ENCODE measurements at places on chromosomes 13 and 19. TPM values are rescaled to one million over a fixed set of nuclear protein-coding genes. Genes with fewer than 3 reads are reported as not detected.
A peak's percentile ranks its signal among the peaks of the same experiment; 100 is the strongest.

- DNase-seq: no peak
Observed at GRCh38 chr19:44822177-44822576, 13.3 kb downstream of the BCAM start.

DNA sequence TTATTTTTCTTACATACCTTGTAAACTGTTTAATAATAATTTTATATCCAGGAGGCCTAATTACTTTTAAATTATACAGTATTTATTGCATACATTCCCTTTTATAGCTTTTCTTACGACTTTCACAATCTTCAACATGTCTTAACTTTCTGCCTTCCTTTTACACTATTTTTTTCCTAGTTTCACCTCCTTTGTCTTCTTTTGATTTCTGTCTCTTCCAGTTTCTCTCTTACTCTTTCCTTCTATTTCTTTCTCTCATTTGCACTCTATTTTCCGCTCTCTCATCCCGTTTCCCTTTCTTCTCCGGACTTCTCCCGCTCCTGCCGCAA, 11.5 kb downstream of the ZNF552 start:
- DNase-seq: no peak

SLC10A2 gene
- total RNA-seq: not detected

DNA sequence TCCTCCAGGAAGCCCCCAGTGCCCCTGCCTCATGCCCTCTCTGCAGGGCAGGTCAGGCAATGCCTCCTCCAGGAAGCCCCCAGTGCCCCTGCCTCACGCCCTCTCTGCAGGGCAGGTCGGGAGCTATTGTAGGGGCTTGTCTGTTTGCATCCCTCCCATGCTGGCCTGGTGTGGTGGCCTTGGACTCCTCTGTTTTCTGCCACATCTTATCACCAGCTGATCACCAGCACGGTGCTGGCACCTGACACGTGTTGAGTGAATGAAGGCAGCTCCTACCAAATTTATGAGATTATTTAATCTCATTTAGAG, 51.5 kb upstream of the C13orf46 start:
- no peak for DNase-seq

WDR88 gene
- total RNA-seq: not detected

DNA sequence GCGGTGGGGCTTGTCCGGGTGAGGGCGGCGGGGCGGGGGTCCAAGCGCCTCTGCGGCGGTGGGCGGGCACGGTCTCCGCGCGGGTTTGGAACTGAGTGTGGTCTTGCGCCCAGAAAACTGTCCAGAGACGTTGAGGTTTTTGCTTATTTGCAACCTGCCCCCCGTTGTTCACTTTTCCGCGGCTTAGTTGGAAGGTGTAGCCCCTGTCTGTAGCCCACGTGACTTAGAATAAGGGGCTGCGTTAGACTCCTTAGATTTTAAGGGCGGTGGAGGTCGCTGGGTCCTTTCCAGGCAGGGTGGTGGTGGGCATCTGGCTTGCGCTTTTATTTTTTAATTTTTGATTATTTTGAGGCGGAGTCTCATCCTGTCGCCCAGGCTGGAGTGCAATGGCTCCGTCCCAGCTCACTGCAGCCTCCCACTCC, 748 bp downstream of the RPS15 start:
- DNase-seq: no peak

- peak; percentile 31 for DNase-seq
Observed at GRCh38 chr13:48816700-48817099, 159.0 kb upstream of the FNDC3A start.

DNA sequence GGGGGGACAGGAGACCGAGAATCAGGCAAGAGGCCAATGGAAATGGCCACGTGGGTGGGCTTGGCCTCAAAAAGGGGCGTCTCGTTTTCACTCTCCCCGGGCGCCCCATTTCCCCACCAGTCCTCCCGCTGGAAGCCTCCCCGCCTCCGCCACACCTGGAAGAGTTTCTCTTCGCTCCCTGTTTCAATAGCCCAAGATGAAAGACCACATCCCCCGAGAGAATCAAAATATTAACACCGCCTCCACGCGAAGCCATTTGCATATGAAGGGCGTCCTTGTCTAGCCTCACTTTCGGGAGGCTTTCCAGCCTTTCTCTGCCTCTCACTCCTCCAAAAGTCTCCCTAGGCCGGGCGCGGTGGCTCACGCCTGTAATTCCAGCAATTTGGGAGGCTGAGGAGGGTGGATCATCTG, 691 bp upstream of the OLFM2 start:
- DNase-seq: no peak

DPP9 gene
- total RNA-seq: 12.4 TPM

GRCh38 chr19:7535998-7536695, 630 bp downstream of the PNPLA6 start:
- DNase-seq: no peak

CBARP gene
- 0.18 TPM for total RNA-seq

DNA sequence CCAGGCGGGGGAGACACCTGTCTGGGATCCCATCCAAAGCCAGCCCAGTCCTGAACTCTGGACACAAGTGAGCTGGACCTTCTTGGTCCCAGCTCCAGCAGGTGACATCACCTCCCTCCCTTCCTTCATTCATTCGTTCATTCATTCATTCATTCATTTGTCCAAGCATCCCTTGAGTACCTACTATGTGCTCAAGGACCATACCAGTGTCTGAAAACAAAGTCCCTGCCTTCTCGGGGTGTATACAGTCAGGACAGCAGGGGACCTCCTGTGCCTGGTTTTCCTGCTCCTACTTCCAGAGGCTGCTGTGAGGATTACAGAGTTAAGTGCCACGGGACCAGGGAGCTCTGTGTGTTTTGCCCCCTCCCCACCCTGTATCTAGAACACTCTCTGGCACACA, 14.0 kb downstream of the ACER1 start:
- DNase-seq: no peak

GRCh38 chr19:44904426-44904994, 1.1 kb upstream of the APOE start:
- DNase-seq: no peak

DNA sequence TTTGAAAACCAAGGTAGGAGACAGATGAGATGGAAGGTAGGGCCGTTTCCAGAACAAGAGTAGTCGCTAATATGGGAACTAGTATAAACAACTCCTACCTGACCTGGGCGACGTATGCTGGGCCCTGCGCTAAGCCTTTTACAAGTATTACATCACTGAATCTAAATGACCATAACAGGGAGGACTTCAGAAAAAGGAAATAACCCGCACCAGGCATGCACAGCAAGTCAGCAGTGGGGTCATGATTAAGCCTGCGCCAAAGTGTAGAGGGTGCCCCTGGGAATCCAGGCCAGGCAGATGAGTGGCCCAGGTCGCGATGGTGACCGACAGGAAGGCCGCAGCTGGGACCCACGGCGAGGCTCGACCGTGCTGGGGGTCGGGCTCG, 613 bp downstream of the ATP13A1 start:
- DNase-seq: peak; percentile 4

- DNase-seq: no peak
Observed at GRCh38 chr19:54606891-54607784, 13.7 kb downstream of the LILRA1 start.

DNA sequence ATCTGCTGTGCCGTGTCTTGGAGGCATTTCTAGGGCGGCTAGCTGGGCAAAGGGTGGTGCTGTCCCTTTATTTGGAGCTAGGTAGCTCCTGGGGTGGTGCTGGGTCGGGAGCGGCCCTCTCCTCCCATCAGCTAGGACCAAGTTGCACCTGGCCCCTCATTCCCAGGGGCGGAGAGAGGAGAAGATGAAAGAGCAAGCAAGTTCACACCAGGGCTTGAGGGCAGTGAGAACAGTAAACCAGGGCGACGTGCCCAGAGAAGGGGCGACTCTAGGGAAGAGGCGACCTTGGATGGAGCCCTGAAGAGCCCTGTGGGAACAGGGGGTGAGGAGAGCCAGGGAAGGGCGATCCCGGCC, 17.0 kb upstream of the KCNN1 start:
- no peak for DNase-seq

NAPSA gene
- total RNA-seq: not detected

- DNase-seq: peak; percentile 76
Observed at GRCh38 chr19:13022111-13022858, 27.0 kb downstream of the NFIX start.

DNA sequence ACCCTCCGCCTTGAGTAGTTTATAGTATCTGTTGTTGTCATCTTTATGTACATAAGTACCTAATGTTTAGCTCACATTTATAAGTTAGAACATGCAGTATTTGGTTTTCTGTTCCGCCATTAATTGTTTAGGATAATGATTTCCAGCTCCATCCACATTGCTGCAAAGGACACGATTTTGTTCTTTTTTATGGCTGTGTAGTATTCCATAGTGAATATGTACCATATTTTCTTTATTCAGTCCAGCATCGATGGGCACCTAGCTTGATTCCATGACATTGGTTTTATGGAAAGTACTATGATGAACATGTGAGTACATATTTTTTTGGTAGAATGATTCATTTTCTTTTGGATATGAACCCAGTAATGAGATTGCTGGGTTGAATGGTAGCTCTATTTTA, 174.4 kb upstream of the SPRY2 start:
- no peak for DNase-seq

DNA sequence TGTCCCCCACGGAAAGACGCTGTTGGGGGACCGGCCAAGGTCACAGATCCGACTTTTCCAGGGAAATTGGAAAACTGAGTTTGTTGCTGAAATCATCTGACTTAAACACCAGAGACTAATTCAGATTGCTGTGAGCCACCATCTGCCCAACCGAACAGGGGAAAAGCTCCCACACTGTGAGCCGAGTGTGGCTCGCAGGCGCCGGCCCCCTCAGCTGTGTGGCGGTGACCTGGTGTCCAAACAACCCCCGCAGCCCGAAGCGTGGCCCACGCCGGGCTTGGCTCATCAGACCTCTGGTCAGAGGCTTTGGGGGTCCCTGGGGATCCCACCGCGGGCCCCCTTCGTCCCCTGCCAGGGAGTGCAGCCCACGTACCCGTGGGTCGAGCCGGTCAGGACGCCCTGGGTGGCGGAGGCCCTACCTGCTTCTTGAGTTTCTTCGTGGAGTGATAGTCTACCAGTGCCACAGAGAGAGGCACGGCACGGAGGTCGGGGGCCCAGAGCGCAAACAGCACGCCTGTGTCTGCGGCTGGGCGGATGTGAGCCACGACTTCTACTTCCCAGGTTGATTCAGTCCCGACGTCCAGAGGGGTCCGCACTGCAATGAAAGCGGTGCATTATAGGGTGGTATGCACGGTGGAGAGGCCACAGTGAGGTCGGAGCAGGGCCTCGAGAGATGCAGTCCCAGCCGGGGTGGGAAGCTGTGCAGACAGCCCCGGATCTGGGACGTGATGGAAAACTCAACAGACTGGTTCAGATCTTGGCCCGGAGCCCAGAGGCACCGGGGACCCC, 40.7 kb downstream of the GAS6 start:
- no peak for DNase-seq

DNA sequence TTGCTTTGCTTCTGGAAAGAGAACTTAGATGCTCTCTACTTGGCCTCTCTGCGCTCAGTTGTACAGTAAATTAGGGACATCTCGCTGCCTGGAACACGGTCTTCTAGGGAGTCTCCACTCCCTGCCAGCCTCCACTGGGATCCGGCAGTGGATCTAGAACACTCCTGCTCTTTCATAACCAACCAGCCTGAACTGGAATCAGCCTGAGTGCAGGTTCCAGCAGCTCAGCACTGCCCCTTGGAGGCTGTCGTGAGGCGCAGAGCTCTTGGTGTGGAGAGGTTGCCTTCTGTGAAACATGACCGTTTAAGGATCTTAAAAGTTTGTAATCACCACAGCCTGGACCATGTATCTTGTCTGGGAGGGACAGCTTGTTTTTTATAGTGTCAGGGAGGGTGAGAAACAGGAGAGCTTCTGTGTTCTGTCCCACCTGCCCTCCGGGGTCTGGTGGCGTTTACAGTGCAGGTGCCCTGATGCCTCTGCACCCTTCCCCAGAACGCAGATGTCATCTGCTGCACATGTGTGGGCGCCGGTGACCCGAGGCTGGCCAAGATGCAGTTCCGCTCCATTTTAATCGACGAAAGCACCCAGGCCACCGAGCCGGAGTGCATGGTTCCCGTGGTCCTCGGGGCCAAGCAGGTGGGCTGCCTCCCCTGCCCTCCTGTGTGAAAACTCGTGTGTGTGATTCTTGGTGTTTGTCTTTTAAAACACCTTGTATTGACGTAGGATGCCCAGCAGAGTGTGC, 24.8 kb downstream of the UPF1 start:
- DNase-seq: no peak

GRCh38 chr13:89454681-89455080, 1783.5 kb downstream of the SLITRK5 start:
- no peak for DNase-seq

ZNF274 gene
- total RNA-seq: 12.5 TPM

DNA sequence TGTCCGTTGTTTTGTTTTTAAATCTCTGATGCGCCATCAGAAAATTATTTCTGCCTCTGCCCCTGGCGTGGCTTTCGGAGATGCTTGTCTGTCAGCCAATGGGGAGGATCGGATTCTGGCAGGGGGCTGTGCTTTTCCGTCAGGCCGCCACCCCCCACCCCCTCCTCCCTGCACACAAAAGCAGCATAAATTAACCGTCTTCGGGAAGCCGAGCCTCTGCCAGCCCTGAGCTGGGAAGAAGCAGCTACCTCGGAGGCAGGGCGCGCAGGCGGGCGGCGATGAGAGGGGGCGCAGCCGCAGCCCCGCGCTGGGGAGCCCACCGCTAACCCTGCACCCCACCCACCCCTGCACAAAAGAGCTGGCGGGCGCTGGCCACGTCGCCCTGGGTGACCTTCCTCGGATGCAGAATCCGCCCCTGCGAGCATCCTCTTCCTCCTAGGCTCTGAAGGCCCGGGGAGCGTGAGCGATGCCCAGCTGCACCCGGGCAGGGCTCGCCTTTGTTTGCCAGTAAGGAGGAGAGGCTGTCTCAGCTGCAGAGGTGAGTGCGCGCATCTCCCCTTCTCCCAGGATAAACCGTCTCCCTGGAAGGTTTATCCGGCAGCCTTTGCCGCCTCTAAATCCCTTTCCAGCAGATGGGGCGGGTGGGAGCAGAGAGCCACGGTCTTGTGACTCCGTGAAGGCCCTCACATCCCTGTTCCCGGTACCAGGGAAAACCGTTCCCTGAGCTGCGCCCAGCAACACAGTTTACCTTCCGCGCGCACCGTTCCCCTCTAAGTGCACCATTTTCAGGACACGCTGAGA, at the start of gene ATCAY:
Gene ATCAY (plus strand): TSS at position 215 of the 801 bp plus-strand sequence. CDS start 5,083 bp downstream, outside the sequence.
- DNase-seq: no peak

GRCh38 chr19:50721441-50722137, 1.6 kb upstream of the CLEC11A start:
- DNase-seq: no peak

DNA sequence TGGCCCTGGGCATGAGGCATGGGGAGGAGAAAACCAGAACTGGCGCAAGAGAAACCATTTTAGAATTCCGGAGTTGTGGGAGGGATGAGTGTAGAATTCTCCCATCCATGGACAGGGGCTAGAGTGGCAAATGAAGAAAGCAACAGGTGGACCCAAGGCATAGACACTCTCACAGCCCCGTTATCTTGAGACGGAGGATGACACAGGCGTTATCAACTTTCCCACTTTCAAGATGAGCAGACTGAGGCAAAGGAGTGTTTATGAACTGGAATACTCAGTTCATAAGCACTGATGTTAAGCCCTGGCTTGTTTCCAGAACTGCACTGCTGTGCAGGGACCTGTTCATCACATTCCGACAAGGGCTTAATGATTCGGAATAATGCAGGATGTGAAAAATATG, 1.1 kb upstream of the GTF3A start:
- no peak for DNase-seq

All from IMR-90 (cell line).